ENCODE measurements at places on chromosomes 7 and 10.

DNA sequence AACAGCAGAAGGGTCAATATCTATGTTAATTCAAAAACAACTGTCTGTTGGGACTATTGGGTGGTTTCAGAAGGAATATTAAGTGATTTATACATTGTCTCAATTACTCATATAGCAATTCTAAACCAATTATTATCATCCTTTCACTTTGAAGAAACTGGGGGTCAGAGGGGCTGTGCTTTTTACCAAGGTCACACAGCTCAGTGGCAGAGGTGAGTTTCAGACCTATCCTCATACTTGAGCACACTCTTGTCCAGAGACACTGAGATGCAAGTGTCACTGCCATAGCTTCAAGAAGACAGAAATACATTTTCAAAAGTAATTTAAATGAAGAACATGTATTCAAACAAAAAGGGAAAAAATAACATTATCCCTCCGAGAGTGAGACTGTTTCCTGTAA is 195.3 kb downstream of the ARL4A start:
- no peak for DNase-seq

DNA sequence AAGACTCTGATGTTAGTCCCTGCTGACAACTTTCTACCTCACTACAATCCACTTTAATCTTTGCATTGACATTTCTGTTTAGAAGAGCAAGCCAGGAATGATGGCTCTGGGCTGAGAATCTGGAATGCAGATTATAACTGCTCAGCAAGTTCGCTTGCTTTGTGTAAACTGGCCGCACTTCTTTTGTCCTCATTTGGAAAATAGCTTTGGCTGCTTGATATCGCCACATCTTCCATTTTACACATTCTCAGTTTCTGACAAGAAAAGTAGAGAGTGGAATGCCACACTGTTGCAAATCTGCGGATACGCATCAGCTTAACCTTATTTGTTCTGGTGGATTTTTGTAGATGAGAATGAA is 429.8 kb downstream of the KCNMA1 start:
- DNase-seq, result no peak

GRCh38 chr7:120794106-120794729 is 63.7 kb downstream of the TSPAN12 start:
- DNase-seq, result no peak

GRCh38 chr7:117505238-117505637 is 25.4 kb downstream of the CFTR start:
- DNase-seq, result no peak

GRCh38 chr7:20745702-20746101 is 41.0 kb downstream of the SP8 start:
- DNase-seq, result no peak

- DNase-seq, result no peak
Observed at GRCh38 chr7:42110333-42110732, 126.7 kb downstream of the GLI3 start.

DNA sequence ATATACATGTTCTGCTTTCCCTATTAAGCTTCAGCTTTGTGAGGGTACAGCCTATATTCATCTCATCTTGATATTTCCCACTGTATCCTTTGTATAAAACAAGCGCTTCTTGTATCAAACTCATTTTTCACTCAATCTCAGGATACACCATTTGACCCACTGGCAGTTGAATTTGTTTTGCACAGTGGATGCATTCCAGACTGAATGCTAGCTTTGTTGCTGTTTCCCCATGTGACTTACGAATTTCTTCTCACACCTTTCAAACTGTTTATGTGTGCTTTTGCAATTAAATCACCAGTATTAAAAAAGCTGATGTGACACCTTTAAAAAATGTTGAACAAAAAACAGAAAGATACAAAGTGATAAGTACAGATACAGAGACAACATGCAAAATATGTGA is 180.9 kb downstream of the ZNF438 start:
- no peak for DNase-seq

GRCh38 chr7:12360948-12361347 is 42.7 kb downstream of the VWDE start:
- no peak for DNase-seq

DNA sequence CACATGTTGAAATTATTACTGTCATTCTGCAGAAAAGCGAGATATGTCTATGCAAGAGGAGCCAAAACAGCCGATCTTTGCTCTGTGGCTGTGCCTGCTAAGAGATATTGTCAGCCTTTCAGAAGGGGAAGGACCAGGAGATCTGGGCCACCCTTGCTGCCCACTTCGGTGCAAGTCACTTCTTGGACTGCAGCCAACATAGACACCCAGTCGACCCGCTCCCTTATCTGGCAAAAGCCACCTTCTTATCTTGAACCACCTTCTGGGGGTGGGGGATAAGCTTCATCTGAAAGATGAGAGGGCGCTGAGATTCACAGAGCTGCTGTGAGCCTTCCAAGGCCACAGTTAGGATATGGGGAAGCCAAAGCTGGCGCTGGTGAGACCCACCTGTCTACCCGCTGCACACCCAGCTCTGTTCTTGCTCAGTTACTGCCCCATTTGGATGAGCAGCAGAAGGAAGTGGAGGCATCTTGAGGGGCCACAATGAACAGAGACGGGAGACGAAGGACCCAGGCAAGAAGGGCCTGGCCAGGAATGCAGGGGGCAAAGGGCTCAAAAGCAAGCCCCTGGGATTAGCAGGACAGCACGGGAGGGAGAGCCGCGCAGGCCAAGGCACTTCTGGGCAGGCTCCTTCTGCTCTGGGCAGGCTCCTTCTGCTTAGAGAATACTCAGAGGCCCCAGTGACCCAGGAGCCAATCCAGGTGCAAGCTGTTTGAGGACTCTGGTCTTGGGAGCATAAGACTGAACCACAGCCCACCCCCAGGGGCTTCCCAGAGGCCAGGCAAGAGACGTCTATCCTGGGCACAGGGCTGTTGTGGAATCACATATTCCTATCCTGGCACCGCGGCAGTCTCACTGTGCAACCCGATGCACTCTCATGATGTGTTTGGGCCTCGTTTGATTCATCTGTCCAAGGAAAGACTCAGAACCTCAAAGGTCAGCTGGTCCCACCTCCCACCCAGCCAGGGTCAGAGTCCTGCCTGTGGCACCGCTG is 38.4 kb upstream of the NPFFR1 start:
- DNase-seq, result no peak

DNA sequence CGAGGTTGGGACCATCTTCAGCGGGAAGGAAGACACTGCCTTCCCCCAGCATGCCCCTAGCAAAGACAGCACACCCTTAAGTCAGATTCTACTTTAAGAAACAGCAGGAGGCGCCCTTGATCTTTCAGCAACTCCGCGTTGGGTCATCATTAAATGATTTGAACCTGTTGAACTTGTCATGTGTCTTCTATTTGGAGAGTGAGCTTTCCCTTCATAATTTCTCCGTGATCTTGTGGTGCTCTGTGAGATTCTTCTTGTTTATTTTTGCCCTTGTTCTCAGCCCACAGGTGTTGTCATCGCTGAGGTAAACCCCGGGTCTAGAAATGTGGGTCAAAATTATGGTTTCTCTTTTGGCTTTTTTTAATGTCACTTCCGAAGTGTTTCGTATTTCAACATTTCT is 49.5 kb upstream of the PITRM1 start:
- DNase-seq, result no peak

- DNase-seq, result no peak
Observed at GRCh38 chr7:139647085-139647484, 123.6 kb downstream of the CLEC2L start.
